ENCODE measurements at places on chromosomes 3 and 15. TPM values are rescaled to one million over a fixed set of nuclear protein-coding genes. Genes with fewer than 3 reads are reported as not detected.
A peak's percentile ranks its signal among the peaks of the same experiment; 100 is the strongest.

Gene ATP10A
- 89.8 TPM for total RNA-seq

Gene LYZL4
- not detected for total RNA-seq

Gene MYD88
- total RNA-seq = 27.8 TPM

Gene PAQR5
- total RNA-seq = 6.1 TPM

DNA sequence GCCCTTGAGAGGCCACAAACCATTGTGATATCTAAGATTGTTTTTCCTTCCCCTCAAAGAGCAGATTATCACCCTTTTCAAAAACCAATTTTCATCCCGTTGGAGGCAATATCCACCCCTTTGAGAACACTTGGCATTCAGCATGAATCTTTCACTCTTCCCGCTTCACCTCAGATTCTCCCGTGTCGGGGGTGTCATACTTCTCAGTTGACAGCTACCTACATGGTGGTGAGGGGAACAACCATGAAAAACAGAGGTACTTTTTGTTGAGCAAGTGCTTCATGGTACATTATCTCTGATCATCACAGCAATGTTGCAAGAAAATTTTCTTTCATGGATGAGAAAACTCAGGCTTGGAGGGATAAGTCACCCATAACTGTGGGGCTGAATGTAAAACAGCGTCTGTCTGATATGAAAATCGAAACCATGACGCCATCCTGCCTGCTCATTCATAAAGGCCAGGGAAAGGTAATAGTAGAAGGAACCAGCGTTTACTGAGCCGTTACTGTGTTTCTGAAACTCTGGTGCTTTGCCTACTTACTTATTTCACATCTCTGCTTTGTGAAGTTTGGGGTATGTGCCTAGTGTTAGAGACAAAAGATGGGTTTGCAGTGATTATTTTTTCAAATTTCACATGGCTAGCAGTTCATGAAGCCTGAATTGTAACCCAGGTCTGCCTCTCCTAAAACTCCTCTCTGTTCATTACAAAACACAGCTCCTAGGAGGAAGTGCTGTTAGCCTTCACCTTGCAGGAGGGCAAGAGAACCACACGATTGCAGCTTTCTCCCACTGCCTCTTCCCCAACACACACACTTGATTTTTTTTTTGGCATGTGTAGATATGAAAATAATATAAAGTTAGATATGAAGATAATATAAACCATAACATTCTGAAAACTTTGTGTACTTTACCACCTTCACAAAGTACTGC is 35.4 kb downstream of the SV2B start:
- no peak for DNase-seq
- H3K4me1 ChIP-seq = no peaks in the 10 kb centered on the region
- H3K36me3 ChIP-seq = no peaks in the 10 kb centered on the region

DNA sequence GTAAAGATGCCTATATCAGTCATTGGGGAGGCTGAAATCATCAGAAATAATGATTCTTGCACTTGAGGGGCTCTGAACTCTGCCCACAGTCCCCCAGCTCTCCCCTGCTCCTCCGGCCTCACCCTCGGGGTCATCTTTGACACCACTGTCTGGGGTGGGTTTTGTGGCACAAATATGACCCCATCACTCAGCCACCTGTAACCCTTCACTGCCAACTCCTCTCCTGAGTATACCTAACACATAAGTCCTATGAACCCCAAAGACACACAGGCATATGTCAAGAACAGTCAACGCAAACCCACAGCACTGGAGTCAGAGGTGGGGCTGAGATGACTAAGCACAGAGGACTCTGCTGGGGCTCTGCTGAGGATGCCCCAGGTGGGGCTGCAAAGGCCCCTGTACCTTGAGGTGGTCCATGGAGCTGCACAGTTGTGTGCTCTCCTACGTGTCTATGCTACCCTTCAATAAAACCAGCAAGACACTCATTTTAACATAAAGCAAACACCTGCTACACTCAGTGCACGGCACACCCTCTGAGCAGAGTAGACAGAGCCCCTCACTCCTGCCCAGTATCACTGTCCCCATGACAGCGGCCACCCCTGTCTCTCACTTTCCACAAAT is 29.9 kb downstream of the SLC41A3 start:
- no peak for DNase-seq
- H3K36me3 ChIP-seq = peaks cover 4% of the 10 kb centered on the region
- H3K4me3 ChIP-seq = no peak overlapping the region
- H3K4me1 ChIP-seq = peaks cover 8% of the 10 kb centered on the region

DNA sequence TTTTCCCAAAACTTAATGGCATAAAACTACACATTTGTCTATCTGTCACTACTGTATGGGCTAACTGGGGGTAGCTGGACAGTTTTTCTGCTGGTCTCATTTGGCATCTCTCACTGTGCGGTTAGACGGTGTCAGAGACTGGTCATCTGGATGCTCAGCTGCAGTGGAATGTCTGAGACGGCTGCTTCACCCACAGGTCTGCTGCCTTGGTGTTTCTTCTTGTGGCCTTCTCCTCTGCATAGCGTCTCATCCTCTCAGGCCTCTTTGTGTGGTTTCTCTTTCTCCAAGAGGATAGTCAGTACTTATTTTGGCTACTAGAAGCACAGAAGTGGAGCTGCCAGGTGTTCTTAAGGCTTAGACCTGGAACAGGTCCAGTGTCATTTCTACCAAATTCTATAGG is 35.9 kb upstream of the GOLGA6L9 start:
- H3K4me3 ChIP-seq = no peak overlapping the region
- no peaks in the 10 kb centered on the region for H3K36me3 ChIP-seq
- H3K4me1 ChIP-seq = no peaks in the 10 kb centered on the region

- H3K4me3 ChIP-seq = peak overlapping the region; percentile 89
- no peaks in the 10 kb centered on the region for H3K27me3 ChIP-seq
- no peak for DNase-seq
- peak overlapping the region; percentile 53 for H3K27ac ChIP-seq
These were observed 1.3 kb downstream of the SLC6A6 start for GRCh38 chr3:14403619-14404155.

DNA sequence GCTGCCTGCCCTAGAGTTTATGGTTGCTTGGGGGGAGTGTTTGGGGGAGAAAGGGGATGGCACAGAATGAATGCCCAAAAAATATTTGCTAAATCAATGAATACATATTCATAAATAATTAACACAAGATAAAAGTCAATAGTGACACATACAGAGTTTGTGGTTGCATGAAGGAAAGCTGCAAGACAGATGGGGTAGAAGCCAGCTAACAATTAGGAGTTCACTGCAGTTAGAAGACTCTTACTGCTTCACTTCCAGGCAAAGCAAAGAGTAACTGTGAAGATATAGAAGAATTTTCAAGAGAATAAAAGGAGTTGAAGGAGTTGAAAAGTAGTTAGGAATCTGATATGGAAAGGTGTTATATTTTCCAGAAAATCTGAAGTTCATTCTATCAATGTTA is 72.4 kb downstream of the ZNF280D start:
- H3K27ac ChIP-seq = no peak overlapping the region
- no peaks in the 10 kb centered on the region for H3K4me1 ChIP-seq
- no peaks in the 10 kb centered on the region for H3K27me3 ChIP-seq
- H3K4me3 ChIP-seq = no peak overlapping the region
- H3K36me3 ChIP-seq = peaks cover 8% of the 10 kb centered on the region

DNA sequence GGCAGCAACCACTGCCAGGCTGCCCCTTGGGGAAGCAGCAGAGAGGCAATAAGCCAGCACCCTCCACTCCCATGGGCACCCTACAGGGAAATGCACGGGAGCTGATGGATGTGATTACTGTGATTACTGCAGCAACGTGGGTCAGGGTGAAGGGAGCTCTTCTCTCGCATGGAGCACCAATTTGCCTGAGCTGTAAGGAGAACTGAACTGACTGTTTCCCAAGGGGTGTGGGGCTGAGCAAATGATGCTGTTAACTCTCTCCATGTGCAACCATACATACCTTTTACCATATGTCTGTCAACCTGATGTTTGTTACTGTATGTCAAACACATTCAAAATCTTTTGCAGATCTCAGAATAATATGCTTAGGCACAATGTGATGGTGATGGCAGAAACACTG is 680.6 kb downstream of the SQOR start:
- H3K27me3 ChIP-seq = no peaks in the 10 kb centered on the region
- H3K4me3 ChIP-seq = no peak overlapping the region
- no peaks in the 10 kb centered on the region for H3K36me3 ChIP-seq
- peaks cover 3% of the 10 kb centered on the region for H3K4me1 ChIP-seq
- no peak overlapping the region for H3K27ac ChIP-seq

- no peak overlapping the region for H3K27ac ChIP-seq
- H3K4me3 ChIP-seq = no peak overlapping the region
- no peaks in the 10 kb centered on the region for H3K36me3 ChIP-seq
- H3K4me1 ChIP-seq = no peaks in the 10 kb centered on the region
- no peak for DNase-seq
These were observed 1260.4 kb upstream of the ALCAM start for GRCh38 chr3:104106276-104106675.

- peaks cover 3% of the 10 kb centered on the region for H3K36me3 ChIP-seq
- H3K27me3 ChIP-seq = no peaks in the 10 kb centered on the region
- no peak overlapping the region for H3K4me3 ChIP-seq
- no peak overlapping the region for H3K27ac ChIP-seq
These were observed 31.1 kb downstream of the DGKG start for GRCh38 chr3:186330772-186331460.

- no peak for DNase-seq
- H3K4me3 ChIP-seq = no peak overlapping the region
- no peaks in the 10 kb centered on the region for H3K36me3 ChIP-seq
- no peak overlapping the region for H3K27ac ChIP-seq
These were observed 23.1 kb downstream of the CMTM8 start for GRCh38 chr3:32261545-32261944.

DNA sequence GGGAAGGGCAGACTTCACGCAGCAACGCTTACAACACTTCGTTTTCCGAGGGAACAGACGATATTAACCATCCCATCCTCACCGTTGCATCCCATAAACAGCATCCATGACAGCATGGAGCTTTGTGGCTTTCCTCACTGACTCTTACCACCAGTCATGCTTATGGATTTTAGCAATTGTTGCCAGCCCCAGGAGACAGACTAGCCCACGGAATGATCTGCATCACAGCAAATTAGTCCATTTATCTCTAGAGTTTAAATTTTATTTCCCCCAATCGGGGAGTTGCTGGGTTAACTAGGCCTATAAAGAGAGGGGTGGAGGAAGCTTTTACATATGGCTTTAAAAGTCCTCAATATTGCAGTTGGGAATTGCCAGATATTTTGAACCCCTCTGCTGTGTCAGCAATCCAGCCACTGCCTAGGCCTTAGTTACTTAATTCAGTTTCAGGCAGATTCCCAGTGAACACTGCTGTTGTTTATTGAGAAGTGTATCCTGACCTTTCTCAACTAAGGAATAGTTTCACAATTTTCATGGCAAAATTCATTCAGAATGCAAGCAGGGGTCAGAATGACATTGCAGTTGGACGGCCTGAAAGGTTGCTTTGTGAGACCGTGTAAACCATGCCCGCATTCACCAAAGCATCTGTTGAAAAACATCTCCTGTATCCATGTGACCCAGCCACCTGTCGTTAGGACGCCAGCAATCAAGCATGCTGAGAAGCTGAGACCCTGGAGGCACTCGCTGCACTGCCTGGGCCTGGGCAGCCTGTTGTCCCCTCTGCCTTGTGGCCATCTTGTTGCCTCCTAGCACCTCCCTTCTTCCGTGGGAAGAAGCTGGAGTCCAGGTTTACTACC is 397.4 kb upstream of the TPM1 start:
- no peak overlapping the region for H3K27ac ChIP-seq
- H3K27me3 ChIP-seq = no peaks in the 10 kb centered on the region
- no peaks in the 10 kb centered on the region for H3K4me1 ChIP-seq
- no peak for DNase-seq

DNA sequence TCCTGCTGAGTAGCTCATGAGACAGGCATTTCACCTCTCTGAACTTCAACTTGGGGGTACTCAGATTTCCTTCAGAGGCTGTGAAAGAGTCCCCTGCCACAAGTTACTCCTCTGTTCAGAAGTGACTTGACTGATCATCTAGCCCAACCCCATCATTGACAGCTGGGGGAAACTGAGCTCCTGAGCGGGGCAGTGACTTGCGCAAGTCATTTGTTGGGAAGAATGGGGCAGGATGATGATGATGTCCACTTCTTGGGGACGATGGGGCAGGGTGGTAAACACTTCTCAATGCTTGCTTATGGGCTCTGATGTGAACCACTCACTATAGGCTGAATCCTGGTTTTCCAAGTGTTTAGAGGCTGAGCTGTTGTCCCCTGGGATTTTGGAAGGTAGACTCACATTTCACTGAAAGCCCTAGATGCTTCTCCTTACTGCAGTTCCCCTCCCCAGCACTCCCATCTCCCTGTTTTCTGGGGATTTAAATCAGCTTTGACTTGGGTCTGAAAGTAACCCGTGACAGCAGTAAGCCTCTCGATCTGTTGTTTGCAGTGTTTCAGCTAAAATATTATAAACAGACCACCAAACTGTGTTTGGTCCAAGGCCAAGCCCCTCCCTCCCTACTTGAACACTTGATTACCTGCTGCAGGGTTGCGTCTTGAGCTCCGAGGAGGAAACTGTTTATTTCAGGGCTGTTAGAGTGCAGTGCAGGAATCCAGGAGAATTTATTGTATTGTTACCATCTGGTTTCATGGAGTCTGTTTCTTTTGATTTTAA is 25.1 kb downstream of the SMAD3 start:
- no peak for DNase-seq
- H3K27ac ChIP-seq = no peak overlapping the region
- no peaks in the 10 kb centered on the region for H3K27me3 ChIP-seq
- peaks cover 68% of the 10 kb centered on the region for H3K4me1 ChIP-seq
- H3K36me3 ChIP-seq = no peaks in the 10 kb centered on the region

- no peak overlapping the region for H3K4me3 ChIP-seq
- peaks cover 4% of the 10 kb centered on the region for H3K36me3 ChIP-seq
- H3K27ac ChIP-seq = no peak overlapping the region
- no peak for DNase-seq
- no peaks in the 10 kb centered on the region for H3K27me3 ChIP-seq
These were observed 23.2 kb upstream of the VILL start for GRCh38 chr3:37967260-37967881.

- H3K36me3 ChIP-seq = no peaks in the 10 kb centered on the region
- no peak overlapping the region for H3K27ac ChIP-seq
- no peaks in the 10 kb centered on the region for H3K27me3 ChIP-seq
- no peak for DNase-seq
These were observed 1161.4 kb downstream of the OTOL1 start for GRCh38 chr3:162658003-162658402.

GRCh38 chr15:25087137-25087536 is 132.3 kb downstream of the SNRPN start:
- H3K4me1 ChIP-seq = no peaks in the 10 kb centered on the region
- no peak overlapping the region for H3K27ac ChIP-seq
- H3K27me3 ChIP-seq = no peaks in the 10 kb centered on the region

DNA sequence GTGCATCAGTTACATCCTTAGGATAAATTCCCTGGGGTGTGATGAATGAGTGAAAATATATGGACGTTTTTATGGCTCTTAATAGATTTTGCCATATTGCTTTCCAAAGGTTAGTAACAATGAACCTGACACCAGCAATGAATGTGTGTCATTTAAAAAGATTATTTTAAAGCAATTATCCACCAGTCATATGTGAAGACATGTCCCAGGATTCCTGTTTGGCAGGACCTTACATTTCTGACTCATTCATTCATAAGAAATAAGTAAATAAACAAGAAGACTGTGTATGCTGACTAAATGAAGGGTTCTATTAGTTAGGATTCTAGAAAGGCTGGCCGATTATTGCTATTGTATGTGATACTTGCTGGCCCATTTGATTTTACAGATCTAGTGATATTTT is 201.5 kb downstream of the SOX2 start:
- no peak for DNase-seq
- H3K36me3 ChIP-seq = no peaks in the 10 kb centered on the region
- no peaks in the 10 kb centered on the region for H3K4me1 ChIP-seq
- H3K27me3 ChIP-seq = no peaks in the 10 kb centered on the region

GRCh38 chr3:20108869-20109268 is 68.6 kb downstream of the KAT2B start:
- DNase-seq = no peak
- H3K4me1 ChIP-seq = no peaks in the 10 kb centered on the region
- H3K27me3 ChIP-seq = no peaks in the 10 kb centered on the region
- peaks cover 11% of the 10 kb centered on the region for H3K36me3 ChIP-seq
- H3K27ac ChIP-seq = no peak overlapping the region
- H3K4me3 ChIP-seq = no peak overlapping the region

Measured in thoracic aorta (tissue), 2 donors.